Uterus (tissue), 4 donors: ENCODE measurements at places on chromosomes 5 and 9.

GRCh38 chr9:135976531-135976930 lies 15.4 kb upstream of the UBAC1 start:
- DNase-seq = no peak

DNA sequence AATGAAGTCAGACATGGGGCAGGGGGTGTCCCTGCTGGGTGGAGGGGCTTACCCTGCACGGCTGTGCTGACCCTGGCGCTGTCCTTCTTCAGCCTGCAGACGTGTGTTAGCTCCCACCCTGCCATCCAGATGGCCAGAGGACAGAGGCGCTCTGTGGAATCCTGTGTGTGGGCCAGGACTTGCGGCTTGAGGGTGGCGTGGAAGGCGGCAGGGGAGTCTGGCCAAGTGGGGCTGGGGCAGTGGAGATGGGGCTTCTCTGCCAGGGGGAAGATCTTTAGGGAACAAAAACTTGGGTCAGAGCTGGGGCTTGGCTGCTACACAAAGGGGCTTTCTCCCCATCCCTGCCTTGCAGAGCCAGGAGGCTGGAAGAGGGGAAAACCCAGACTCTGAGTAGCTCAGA lies 46.5 kb upstream of the SYNPO start:
- no peak for DNase-seq

- no peak for DNase-seq
These were observed 7.9 kb upstream of the SYNPO start for GRCh38 chr5:150632305-150633160.

GRCh38 chr5:114249823-114250222 lies 112.0 kb upstream of the KCNN2 start:
- no peak for DNase-seq

DNA sequence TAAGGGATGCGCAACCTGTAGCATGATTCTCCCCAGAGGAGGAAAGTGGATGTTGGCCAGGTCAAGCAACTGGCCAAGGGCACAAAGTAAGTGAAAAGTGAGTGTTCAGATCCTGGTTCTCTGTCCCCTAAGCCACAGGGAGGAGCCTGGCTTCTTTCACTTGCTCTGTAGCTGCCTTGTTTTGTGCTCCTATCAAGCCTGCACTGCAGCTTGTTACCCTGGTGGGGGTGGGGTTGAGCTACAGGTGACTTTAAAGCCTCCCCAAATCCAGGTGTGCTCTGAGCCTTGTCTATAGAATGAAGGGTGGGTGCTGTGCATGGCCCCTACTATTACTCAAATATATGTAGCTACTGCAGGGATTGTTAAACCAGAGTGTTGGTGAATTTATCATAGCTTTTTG lies 32.9 kb downstream of the RALGPS1 start:
- DNase-seq = no peak

GRCh38 chr5:179793468-179794139 lies at the start of gene LTC4S:
TSS of gene LTC4S (plus strand) at chr5:179793986. CDS start at chr5:179794081, 95 bp downstream.
- peak; percentile 84 for DNase-seq

DNA sequence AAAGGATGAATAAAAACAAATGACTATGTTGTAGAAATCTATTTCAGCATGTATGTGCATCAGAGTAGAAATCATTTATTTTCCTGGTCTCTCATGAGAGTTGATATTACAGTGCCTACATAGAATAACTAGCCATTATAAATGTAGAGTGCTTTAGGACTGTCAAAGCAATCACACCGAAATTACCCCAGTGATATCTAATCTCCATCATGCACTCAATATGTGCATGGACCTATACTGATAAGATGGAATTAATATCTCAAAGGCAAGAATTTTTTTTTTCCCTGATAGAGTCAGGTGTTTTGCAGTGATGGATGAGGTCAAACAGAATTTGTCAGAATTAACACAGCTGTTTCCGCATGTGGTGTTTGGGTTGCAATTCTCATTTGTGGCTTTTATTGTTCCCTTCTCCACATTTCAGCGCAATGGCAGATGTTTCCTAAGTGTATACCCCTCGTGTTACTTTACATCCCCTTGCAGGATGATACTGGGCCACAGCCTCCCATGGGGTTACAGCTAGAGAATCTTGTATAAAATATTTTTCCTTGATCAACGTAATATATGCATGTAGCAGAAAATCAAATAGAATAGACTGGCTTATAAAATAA lies 298.8 kb downstream of the RASEF start:
- DNase-seq = no peak
